Large intestine (tissue), 12 donors: ENCODE measurements at places on chromosomes 4 and X.

DNA sequence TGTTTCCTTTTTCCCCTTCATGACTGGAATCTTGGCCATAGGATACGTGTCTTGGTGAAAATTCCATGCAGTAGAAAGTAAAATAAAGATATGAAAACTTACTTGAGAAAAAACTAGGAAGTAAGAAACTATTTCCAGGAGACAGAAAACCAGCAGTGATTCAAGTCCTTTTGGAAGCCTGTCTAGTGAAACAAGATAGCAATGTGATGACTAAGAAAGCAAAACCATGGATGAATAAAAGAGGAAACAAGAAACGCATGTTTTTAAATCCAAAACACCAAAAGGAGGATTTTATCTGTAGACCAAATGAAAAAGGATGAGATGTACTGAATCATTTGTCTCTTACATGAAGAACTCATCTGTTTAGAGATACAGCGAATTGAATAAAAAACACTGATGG, 1430.0 kb downstream of the ARAP2 start:
- DNase-seq: no peak

DNA sequence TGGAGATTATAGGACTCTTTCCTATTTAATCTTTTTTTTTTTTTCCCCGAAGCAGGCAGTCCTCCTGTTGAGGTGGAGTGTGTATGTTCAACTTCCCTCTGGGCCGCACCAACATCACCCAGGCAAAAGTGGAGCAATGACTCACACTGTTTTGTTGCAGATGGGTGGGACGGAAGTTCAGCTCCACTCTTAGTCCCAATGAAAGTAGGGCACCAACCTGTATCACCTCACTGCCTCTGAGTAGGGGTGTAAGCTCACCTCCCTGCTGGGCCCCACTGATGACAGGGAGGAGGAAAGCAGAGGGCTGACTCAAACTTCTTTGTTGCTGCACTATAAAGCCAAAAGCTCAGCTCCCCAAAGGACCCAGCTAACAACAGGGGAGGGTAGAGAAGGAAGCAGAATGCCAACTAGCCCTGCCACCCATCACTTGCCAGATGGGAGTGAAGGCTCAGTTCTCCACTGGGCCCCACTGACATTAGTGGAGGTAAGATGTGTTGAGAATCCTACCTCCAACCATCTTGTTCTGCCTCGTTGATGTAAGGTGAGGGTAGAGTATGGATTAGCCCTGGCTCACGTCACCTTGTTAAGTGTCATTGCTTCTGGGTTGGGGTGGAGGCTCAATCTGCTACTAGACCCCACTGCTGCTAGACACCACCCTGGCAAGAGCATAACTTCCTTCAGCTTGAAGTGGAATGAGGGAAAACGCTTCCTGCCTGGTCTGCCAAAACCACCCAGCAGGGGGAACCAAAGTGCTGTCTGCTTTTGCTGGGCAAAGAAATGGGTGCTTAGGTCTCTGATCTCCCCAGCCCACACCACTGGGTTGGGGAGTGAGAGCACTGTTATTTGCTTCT, 14.1 kb downstream of the RPS6KA3 start:
- DNase-seq: peak; percentile 9

DNA sequence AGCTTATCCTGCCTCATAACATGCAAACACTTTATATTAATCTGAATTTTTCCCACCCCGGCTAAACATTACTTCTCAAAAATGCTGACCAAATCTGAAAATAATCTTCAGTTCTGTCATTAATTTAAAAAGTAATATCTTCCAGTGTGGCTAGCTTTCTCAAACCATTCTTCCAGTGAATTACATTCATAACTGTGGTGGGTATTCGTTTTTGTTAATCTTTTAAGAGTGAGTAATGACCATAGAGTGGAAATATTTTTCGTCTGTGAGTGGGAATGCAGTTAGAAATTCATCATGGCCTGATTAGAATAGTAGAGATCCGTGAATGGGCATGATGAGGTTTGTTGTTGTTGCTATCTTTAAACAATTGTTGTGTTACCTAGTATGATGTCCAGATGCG, 138.6 kb upstream of the SFRP2 start:
- no peak for DNase-seq

DNA sequence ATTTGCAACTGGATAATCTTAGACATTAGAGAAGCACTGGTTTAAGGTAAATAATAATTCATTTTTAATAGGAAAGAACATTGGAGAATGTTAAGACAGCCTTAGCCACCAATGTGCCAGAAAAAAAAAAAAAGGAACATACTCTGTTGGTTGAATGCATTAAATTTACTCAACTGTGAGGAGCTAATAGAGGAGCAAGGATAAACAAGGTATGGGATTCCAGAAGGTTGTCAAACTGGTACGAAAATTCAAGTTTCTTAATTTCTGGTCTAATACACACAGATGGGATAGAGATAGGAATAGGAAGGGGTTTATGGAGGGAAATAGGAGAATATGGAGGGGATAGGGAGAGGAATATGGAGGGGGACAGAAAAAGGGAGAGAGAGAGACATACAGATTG, 1096.6 kb downstream of the ARAP2 start:
- DNase-seq: no peak
